ENCODE measurements at places on chromosomes 1 and 21.

GRCh38 chr1:225423518-225423855 lies 4.4 kb downstream of the LBR start:
- DNase-seq: no peak

GRCh38 chr1:166908942-166909341 lies 32.9 kb upstream of the TADA1 start:
- no peak for DNase-seq

DNA sequence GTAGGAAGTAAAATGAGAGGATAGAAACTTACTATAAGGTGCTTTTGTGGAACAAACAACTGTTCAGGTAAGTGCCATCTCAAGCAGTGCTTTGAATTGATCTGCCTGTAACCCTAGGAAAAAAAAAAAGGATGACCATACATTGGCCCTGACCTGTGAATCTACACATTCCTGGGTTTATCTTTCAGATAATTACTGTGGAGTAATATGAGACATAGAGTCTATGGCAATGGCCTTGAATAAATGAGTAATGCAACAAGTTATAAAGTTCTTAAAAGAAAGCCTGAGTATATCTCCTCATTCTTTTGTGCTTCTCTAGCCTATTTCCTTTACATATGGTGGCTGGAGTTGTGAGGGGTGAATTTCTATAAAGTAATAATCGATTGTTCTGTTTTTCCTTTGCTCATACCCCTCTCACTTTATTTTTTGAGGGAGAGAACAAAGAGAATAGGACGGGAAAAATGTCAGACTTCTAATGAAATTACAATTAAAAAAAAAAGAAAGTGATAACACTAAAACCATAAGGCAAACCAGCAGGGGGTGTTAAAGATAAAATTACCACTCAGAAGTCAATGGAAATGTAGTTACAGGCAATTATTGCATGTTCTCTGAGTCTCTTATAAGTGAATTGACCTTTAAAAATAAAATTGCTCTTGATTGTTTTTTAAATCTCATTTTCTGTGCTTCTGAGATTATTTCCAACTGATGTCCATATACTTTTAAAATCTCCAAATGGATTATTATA lies 12.4 kb upstream of the ATP1A1 start:
- peak; percentile 67 for DNase-seq

GRCh38 chr1:234707641-234708040 lies 97.7 kb upstream of the IRF2BP2 start:
- no peak for DNase-seq

DNA sequence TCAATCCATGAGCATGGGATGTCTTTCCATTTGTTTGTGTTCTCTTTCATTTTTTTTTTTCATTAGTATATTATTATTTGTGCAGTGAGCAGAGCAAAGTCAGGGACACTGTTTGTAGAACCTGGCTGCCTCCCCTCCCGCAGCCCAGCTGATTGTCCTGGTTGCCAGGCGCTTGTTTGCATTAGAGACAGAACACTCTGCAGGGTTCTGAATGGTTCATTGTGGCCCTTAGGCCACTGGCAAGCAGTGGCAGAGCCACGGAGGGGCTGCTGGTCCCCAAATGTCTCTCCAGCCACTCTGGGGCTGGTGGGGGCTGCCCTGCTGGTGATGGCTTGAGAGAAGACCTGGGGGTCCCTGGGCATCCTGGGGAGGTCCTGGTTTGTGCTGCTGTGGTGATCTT lies 29.0 kb downstream of the ETS2 start:
- DNase-seq: no peak

GRCh38 chr21:40835184-40835694 lies 11.7 kb downstream of the DSCAM start:
- no peak for DNase-seq

- DNase-seq: no peak
Measured at GRCh38 chr1:30930631-30931173, 22.1 kb upstream of the SDC3 start.

DNA sequence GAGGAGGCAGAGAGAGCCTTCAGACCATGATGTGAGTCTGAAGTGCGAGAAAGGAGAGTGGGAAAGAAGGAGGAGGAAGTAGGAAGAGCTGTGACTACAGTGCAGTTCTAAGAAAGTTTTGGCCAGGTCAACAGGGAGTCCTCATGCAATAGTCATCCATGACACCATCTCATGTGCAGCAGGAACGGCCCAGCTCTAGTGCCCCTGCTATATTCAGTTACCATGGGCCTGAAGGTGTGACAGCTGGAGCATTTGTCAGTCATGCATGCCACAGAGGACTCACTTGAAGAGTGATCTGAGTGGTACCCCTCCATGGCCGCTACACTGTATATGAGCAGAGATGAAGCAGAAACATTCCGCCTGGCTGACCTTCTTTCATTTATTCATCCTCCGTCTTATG lies 77.9 kb downstream of the OMA1 start:
- no peak for DNase-seq

DNA sequence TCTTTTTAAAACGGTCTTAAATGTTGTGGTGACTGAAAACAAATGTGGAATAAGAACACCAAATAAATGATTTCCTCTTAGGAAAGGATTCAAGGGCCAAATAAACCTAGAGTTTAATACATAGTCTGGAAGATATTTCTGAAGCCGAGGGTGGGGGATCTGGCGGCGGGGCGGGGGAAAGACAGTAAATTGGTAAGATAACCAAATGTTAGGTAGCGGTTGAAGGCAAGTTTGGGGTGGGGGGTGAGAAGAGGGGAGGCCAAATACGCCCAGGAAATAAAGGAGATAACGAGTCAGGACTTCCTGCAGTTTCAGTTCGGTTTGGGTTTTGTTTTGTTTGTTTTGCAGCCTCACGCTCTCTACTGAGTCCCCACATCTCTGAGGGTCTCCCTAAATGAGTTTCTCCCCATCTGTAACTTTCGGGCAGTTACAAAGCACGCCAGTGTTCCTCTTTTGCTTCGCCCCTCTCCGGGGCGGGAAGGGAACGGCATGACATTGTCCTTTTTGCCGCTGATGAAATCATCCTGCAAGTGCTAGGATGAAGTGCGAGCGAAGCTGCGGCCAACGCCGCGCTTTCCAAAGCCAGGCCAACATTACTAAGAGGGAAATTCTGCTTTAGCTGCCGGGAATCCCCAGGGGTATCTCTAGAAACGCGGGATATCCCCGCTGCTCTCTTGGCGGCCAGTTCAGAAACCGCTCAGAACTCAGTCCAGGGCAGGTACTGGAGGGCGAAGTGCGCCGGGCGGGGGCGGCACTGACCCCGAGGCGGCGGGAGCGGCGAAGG lies 844 bp downstream of the NIBAN1 start:
- DNase-seq: peak; percentile 44

GRCh38 chr1:34639701-34640100 lies 115.1 kb upstream of the GJB5 start:
- DNase-seq: no peak

- DNase-seq: no peak
Measured at GRCh38 chr1:33420870-33421775, 9.8 kb downstream of the PHC2 start.

- DNase-seq: no peak
Measured at GRCh38 chr21:16496609-16497008, 766.8 kb downstream of the USP25 start.

DNA sequence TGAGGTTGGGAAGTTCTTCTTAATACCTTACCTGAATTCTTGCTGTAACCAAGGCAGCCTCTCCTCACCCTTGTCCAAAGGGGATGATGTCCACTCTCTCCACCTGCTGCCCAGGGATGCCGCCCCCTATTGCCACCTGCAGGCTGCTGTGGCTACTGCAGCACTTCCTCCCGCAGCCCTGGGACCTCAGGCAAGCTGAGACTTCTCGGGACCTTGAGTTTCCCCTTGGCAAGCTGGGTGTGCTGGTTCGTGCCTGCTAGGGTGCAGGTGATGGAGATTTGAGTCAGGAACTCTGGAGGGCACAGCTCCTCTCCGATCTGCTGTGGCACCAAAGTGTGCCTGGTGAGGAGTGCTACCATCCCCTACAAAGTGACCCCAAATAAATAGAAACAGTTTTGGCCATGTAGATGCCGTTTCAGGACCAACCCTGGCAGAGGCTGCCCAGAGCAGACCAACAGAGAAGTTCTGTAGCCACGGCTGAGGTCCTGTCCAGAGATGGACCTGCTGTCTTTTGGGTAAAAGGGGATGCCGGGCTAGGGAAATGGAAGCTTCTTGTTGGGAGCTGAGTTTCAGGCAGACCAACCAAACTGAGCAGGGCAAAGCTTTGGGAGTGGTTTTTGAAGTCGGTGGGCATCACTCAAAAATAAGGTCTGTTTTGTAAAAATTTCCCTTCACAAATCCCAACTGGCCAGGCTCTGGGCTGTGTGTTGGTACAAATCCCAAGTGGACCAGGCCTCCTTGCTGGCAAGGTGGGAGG lies 31.7 kb downstream of the RUNX3 start:
- peak; percentile 42 for DNase-seq

GRCh38 chr1:44511769-44512168 lies 106.7 kb downstream of the RNF220 start:
- DNase-seq: peak; percentile 30

DNA sequence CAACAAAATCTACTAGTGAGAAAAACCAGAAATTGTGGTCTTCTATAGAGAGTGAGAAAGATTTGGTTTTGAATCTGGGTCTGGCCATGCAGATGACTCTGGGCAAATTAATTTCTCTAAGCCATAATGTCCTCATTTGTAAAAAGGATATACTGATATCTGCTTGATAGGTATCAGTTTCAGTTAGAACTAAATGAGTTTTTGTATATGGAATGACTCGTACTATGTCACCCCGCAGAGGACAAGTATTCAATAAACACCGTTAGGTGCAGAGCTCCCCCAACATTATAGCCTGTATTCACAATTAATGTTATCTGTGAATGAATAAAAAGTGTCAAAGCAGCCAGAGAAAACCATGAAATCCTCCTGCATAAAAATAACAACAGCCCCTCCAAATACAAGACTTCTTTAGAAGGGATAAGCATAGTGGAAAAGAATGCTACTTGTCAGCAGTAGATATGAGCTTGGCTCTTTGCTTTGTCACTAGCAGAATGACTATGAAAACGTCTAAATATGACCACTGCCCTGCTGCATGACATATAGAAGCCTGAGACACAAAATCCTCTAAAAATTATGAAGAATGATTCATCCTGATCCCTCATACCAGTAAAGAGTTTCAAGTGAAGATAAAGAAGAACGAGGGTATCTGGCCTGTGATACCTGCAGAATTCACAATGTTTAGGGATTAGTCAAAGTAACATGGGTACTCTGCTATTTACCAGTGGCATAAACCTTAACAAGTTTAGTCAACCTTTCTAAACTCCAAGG lies 17.8 kb downstream of the SCAF4 start:
- no peak for DNase-seq

DNA sequence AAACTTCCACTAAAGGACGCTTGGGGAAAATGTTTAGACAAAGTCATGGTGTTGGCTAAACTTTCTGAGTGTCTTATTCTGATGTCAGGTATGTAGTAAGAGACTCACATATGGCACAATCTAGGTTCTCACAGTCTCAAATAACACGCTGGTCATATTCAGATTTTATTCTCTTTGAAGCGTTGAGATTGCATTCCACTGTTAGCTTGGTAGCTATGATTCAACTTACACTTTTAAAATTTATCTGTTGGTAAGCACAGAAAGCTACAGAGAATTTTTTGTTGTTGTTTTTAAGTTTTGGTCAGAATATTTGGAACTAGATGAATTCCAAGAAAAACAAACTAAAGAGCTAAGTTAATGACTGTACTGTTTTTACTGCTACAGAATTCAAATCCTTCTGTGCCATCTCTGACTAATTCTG lies 126.7 kb downstream of the PRRX1 start:
- DNase-seq: no peak

- peak; percentile 78 for DNase-seq
Measured at GRCh38 chr21:14533499-14534428, 12.4 kb downstream of the SAMSN1 start.

- no peak for DNase-seq
Measured at GRCh38 chr21:37983336-37984095, 67.3 kb upstream of the KCNJ6 start.

DNA sequence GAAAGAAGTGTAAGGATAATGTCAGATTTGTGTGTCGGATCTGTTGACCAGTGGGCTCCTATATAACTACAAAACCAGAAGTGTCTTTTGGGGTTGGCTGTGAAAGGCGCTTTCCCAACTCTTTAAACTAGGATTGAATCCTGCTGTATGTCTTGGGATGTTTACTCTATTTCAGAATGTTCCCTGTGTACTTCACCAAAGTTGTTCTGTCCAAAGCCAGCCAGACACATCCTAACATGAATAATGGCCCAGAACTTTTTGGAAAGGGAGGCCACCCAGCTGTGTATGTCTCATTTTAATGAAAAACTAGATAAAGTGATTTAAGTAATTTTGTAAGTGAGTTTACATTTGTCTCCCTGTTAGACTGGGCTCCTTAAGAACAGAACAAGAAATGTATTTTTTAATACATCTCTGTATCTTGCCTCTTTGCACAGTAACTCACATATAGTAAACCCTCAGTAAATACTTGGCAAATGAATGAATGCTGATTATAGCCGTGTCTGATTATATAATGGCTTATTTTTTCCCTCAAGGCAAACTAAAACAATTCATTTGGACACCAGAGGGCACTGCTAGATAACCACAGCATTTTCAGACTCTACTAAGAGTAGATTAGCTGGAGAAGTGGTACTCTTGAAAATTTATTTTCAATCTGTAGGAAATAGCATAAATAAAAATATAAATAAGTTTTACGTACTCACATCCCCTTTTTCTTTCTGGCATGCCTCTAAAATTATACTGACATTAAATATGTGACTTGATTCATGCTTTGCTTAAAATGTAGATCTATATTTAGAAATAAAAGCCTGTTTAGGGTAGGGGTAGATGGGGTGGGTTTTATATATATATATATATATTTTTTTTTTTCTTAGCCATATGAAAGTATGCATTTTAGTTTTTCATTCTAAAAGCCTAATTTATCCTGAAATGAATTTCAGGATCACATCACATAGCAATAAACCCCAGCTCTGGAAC lies 23.8 kb downstream of the TSEN15 start:
- DNase-seq: peak; percentile 31

- peak; percentile 47 for DNase-seq
Measured at GRCh38 chr1:26739329-26739914, 43.6 kb downstream of the ARID1A start.

DNA sequence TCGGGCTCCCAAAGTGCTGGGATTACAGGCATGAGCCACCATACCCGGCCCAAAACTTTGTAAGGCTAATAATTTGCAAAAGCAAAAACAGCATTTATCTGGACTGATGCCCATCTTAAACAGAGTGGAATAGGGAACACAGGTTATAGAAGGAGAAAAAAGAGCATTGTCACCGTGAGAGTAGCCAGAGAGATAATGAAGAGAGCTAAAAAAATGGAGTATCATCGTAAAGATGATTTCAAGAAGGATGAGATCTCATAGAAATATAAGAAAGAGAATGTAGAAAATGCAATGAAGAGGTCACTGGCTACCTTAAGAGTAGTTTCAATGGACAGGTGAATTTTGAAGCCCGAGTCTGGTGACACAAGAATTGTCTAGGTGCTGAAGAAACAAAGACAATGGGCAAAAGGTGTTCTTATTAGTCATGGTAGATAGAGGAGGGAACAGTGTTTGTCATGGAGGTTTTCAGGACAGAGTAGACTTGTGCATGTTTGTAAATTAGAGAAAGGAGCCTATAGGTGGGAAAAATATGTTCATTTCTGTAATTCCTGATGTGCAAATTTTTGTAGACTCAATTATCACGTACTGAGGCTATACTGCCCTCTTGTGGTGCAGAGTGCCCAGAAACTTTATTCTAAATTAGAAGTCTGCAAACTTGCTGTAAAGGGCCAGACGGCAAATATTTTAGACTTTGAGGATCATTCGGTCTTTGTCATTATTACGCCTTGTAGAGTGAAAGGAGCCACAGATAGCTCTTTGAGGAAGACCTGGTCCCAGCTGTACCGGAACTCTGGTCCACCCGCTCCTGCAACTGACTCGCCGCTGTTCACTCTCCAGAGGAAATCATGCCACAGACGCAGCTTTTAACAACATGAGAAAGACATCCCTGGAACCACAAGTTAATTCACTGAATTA lies 8.1 kb upstream of the TMEM183A start:
- peak; percentile 49 for DNase-seq

All from CD4-positive, CD25-positive, alpha-beta regulatory T cell (primary cell).